ENCODE measurements at places on chromosomes 12 and 14.

DNA sequence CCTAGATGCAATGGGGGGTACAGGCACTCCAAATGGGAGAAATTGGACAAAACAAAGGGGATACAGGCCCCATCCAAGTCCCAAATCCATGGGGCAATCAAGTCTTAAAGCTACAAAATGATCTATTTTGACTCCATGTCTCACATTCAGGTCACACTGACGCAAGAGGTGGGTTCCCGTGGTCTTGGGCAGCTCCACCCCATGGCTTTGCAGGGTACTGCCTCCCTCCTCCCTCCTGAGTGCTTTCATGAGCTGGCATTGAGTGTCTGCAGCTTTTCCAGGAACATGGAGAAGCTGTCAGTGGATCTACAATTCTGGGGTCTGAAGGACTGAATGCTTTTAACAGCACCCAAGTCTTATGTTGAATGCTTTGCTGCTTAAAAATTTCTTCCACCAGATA is 274.5 kb upstream of the LRIG3 start:
- DNase-seq, result no peak

- DNase-seq, result no peak
Observed at GRCh38 chr14:36443374-36443773, 76.7 kb downstream of the NKX2-1 start.

GRCh38 chr12:99130808-99131553 is 485.9 kb downstream of the APAF1 start:
- DNase-seq, result no peak

GRCh38 chr12:93022603-93023340 is 93.7 kb upstream of the EEA1 start:
- DNase-seq, result no peak

GRCh38 chr12:26162905-26163304 is 32.5 kb upstream of the SSPN start:
- DNase-seq, result no peak

- DNase-seq, result no peak
Observed at GRCh38 chr14:70887207-70887681, 20.0 kb upstream of the PCNX1 start.

Data from naive thymus-derived CD4-positive, alpha-beta T cell (primary cell).